ENCODE measurements at places on chromosomes 3 and 15.

DNA sequence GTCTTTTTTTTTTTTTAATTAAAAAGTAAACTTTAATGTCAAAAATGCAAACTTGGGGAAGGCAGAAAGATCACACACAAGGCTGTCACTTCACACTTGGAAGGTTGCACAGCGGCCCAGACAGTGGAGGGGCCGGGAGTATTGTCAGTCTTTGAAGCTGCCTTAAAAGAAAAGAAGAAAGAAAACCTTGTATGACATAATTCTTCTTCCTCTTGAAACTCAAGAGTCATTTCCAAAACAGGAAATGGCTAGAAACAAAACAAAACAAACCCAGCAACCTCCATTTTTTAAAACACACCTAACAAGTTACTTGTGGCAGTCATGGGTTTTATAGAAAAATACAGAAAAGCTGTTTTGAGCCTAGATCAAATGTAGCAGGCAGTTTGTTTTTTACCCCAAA lies 68.1 kb upstream of the MAGI1 start:
- no peak for DNase-seq

- DNase-seq: no peak
These were observed 136.7 kb downstream of the AQP9 start for GRCh38 chr15:58274885-58275284.

DNA sequence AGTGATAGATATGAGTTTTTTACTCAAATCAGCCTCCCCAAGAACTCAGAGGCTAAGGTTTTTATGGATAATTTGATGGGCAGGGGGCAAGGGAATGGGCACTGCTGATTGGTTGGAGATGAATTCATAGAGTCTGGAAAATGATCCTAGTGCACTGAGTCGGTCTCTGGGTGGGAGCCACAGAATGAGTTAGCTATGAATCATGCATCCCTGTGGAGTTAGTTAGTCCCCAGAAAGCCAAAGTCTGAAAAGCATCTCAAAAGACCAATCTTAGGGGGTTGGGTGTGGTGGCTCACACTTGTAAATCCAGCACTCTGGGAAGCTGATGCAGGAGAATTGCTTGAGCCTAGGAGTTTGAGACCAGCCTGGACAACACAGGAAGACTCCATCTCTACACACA lies 516.1 kb downstream of the AGBL1 start:
- DNase-seq: no peak

DNA sequence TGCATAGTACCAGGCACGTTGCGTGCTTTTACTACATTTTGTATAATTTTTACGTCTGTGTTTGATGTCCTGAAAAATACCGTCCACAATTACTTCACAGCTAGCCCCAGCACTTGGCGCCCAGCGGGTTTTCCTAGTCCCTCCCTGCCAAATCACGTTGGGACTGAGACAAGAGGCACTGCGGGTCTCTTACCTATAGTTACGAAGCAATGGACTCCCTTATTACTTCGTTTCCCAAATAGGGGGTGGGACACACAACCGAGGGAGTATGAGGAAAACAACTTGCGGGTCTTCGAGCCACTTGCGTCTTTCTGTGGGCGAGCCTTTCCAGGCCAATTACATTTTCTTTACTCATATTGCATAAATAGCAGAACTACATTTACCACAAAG lies 620 bp upstream of the CMSS1 start:
- DNase-seq: peak; percentile 15

- DNase-seq: no peak
These were observed 27.5 kb downstream of the CRYGS start for GRCh38 chr3:186516646-186517045.

GRCh38 chr15:23645371-23646164 lies 2.1 kb downstream of the MAGEL2 start:
- DNase-seq: no peak

GRCh38 chr3:183981990-183982644 lies 35.6 kb downstream of the ABCC5 start:
- DNase-seq: no peak

GRCh38 chr3:73228959-73229358 lies 167.5 kb downstream of the EBLN2 start:
- DNase-seq: no peak

GRCh38 chr3:187193181-187193580 lies 4.1 kb upstream of the RTP1 start:
- no peak for DNase-seq

DNA sequence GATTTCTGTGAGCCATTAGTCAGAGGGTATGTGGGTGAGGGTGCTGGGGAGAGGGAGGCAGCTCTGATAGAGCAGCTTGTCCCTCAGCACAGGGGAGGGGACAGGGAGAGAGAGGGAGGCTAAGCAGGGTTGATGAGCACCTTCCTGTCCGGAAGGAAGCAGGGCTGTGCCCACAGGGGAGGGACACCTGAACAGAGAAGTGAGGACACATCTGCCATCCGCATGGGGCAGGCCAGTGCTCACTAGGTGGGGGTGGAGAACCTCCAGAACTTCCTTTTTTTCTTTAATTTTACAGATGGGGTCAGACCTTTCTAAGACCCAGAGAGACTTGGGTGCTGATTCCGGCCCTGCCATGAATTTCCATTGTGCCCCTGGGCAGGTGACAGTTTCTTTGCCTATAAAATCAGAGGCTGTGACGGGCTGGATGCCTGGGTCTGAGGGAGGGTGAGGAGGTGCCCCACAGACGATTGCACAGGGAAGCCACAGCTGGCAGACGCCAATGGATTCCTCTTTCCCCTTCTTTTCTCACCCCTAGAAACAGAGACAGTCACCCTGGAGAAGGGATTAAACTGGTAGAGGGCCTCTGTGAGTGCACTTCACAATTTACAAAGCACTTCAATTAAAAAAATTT lies 4.1 kb upstream of the TGM5 start:
- DNase-seq: no peak

DNA sequence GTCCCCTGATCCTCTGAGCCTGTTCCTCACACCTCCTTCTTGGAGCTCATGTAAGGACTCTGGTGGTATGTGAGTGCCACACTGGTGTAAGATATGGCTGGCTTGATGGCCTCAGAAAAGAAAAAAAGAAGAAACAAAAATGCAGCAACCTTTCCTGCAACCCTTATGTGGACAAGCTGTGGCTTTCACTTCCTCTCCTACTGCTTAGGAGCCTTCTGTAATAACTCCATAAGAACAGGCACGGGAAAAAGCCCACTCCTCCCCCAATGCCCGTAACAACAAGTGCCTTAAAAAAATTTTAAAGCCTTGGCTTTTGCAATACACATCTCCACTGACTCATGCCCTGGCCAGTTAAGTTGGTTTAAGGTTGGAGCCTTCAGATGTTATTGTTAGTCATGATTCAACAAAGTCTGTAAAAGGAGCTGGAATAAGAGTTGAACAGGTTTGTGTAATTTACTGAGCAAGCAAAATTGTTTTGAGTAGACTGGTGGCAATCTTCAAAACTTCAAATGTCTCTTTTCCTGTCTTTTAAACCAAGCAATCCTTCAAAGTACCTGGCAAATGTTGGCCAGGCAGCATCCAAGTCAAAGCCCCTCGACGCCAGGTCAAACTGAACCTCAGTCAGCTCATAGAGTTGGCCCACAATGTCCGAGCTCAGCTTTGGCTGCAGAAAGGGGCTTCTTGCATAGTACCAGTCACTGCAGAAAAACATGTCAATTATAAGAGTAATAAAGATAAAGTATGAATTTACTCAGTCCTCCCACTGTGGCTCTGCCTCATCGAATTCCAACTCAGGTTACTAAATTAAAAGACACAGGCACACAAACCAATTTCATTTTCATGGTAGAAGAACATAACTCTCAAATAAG lies 22.9 kb downstream of the FYCO1 start:
- peak; percentile 29 for DNase-seq

DNA sequence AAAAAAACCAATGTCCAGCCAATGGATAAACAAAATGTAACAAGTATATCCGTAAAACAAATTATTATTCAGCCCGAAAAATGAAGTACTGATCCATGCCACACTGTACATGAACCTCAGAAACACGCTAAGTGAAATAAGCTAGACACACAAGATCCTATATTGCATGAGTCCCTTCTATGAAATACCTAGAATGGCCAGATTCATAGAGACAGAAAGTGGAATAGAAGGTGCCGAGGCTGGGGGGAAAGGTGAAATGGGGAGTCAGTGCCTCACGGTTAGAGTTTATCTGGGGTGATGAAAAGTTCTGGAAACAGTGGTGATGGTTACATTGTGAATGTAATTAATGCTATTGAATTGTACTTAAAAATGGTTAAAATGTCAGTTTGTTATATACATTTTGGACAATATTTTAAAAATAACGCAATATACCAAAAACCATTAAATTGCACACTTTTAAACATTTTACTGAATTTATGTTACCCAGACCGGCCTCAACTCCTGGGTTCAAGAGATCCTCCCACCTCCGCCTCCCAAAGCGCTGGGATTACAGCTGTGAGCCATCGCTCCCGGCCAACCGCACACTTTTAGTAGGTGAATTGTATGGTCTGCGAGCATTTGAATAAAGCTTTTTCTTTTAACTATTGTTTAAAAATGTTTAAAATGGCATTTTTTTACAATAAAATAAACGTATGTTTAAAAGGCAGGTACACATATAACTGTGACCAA lies 2.1 kb downstream of the RNF168 start:
- no peak for DNase-seq

- DNase-seq: no peak
These were observed 143.4 kb downstream of the CLSTN2 start for GRCh38 chr3:140078343-140078742.

DNA sequence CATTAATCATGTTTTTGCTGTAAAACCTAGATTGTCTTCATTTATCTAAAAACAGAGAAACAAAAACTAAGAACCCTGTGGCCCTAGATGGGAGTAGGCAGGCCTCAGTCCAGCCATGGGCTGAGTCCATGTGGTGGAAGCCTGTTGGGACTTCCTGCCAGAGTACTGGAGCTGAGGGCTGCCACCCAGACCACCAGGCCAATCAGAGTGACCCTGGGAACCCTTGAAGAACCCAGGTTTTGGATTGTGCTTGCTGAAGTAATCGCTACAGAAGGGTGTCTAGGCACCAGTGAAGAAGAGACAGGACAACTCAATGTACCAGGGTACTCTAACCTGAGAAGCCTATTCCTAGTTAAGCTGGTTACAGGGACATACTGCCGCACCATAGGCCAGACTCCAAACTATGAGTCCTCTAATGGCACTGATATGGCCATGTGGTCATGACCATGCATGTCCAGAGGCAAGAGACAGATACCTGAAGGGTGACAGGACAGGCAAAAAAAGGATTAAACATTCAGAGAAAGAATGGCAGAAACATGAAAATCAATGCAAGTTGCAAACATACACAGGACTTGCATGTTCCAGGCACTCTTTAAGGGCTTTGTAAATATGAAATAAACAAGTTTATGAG lies 12.9 kb downstream of the CSRNP1 start:
- no peak for DNase-seq

DNA sequence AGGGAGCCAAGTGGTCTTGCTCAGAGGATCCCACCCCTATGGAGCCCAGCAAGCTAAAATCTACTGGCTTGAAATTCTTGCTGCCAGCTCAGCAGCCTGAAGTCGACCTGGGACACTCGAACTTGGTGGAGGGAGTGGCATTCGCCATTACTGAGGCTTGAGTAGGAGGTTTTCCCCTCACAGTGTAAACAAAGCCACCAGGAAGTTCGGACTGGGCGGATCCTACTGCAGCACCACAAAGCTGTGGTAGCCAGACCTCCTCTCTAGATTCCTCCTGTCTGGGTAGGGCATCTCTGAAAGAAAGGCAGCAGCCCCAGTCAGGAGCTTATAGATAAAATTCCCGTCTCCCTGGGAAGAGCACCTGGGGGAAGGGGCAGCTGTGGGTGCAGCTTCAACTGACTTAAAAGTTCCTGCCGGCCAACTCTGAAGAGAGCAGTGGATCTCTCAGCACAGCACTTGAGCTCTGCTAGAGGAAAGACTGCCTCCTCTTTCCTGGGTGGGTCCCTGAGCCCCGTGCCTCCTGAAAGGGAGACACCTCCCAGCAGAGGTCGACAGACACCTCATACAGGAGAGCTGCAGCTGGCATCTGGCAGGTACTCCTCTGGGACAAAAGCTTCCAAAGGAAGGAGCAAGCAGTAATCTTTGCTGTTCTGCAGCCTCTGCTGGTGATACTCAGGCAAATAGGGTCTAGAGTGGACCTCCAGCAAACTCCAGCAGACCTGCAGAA lies 576.3 kb upstream of the NECTIN3 start:
- no peak for DNase-seq

GRCh38 chr15:67549736-67550135 lies 7.2 kb downstream of the MAP2K5 start:
- no peak for DNase-seq

DNA sequence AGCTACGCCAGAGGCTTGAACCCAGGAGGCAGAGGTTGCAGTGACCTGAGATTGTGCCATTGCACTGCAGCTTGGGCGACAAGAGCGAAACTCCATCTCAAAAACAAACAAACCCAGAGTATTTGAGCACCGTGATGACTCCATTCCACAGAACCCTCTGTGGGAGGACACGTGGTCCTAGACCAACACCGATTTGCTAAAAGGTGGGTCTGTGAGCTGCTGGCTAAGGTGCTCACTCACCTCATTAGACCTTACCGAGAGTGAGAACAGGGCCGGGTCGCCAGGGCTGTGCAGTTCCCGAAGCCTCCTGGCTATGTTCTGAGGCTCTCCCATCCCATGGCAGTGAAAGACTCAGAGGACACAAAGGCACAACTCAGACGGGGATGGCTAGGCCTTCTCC lies 17.9 kb downstream of the ABHD2 start:
- no peak for DNase-seq

DNA sequence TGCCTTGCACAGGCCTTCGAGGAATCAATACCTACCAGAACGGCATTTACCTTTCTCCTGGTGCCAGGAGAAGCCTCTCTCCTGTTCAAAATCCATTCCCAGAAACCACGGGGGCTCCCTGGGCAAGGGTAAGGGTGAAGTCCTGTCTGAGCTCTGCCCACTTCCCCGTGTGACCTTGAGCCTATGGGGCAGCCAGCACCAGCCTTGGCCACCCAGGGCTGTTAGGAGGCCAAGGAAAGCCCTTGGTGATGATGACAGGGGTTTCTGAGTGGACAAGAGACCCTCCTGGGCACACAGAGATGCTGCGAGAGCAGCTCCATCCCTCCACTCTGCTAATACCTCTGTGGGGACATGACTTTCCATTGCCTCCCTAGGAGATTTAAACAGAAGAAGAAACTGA lies 5.9 kb downstream of the SCN5A start:
- no peak for DNase-seq

DNA sequence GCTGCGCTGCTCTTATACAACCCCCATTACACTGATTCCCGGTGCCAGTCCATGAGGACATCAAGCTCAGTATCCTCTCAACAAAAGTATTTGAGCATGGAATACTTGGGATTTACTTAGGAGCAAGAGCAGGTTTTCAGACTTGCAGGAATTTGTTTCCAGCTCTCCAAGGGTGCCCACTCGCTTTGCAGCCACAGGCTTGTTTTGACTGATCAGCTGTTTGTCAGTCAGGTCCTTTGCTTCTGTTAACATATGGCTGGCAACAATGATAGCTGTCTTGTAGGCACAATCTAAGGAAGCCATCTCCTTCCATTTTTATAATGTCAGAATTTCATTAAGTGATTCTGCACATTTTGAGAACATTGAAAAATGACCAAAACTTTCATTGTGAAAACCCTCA lies 38.2 kb upstream of the MCF2L2 start:
- no peak for DNase-seq

DNA sequence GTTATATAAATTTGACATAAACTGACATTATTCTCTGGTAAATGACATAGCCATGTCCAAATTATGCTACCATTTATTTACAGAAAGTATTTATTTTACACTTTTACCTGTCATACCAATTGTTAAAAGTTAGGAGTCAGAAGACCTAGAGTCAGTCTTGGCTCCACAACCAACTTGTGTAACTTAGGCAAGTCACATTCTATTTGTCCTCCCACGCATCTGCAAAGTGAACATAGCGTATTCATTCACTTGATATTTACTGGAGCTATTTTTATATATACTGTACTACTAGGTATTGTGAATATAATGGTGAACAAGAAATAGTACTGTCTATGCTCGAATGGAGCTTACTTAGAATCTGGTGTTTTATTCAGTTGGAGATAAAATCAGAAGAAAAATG lies 78.7 kb downstream of the ZNF280D start:
- no peak for DNase-seq
